ENCODE measurements at places on chromosomes 11 and 22.

- no peak for DNase-seq
These were observed 192.3 kb upstream of the CADM1 start for GRCh38 chr11:115696563-115696962.

DNA sequence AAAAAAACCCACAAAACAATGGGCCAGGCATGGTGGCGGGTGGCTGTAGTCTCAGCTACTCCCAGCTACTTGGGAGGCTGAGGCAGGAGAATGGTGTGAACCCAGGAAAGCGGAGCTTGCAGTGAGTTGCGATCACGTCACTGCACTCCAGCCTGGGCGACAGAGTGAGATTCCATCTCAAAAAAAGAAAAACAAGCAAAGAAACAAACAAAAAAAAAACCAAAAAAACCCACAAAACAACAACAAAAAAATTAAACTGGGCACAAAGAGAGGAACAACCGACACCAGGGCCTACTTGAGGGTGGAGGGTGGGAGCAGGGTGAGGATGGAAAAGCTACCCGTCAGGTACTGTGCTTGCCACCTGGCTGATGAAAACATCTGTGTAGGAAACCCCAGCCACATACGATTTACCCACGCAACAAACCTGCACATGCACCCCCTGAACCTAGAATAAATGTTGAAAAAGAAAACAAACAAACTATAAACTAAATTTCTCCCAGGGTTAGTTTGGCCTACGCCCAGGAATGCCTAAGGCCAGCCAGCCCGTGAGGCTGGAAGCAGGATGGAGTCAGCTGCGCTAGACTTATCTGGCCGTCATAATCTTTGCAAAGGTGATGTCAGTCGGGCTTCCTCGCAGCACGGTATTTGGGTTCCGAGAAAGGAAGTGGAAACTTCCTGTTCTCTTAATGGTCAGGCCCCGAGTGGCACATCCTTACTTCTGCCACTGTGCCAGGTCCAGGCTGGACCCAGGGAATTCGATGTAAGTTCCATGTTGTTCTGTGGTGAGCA, 21.9 kb upstream of the CYB5R3 start:
- no peak for DNase-seq

DNA sequence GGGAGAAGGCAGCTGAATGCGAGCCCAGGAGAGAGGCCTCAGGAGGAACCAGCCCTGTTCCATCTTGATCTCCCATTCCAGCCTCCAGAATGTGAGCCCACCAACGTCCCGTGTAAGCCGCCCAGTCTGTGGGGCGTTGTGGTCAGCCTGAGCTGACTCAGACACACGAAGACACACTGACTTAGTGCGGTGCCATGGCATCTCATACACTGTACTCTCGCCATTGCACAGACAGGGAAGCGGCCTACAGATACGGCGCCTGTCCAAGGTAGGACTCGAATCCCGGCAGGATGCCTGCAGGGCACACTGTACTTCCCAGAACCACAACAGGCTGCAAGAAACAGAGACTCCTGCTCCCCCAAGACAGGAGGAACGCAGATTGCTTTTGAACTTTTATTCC, 179.6 kb downstream of the CTTN start:
- DNase-seq: no peak

DNA sequence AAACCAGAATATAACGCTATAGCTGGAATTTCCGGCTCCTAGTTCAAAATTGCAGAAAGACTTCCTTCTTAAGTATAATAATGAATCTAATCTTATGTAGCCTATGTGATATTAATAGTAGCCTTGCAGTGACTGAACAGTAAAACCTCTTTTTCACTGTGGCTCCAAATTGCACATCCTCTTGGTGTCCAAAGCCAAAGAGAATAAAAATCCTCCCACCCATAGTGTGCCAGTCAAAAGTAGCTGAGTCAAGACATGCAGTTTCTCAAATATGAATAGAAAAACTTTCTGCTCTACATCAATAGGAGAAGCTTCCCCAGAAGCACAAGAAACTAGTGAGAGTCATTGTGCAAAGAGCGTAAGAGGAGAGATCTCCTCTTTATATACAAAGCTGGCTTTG, 76.0 kb upstream of the PICALM start:
- no peak for DNase-seq

DNA sequence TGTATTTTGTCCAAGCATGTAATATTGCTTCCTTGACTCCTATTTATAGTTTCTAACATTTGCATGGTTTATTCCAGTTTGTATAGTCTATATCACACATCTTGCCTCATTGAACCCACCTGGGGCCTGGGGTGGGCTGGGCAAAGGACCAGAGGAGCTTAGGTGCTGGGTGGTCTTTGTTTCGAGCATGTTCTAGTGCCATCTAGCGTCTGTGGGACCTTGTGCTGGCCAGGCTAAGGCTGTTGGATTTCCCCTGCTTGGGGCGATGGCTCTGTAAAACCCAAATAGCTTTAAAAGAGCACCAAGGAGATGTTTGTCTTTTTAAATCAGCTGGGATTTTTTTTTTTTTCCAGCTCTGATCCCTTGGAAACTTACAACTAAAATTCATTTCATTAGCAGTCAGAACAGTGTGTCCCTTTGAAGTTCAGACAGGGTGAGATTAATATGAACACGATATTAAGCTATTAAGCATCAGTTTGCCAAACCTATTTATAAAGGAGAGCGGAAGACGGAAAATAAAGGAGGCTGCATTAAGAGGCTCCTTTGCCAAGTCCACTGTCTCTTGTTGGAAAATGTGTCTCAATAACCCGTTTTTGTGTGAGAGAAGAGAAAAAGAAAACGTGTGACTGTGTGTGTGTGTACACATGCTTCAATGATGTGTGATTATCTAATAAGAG, 157.4 kb downstream of the COMMD9 start:
- no peak for DNase-seq

GRCh38 chr11:68831124-68831523, 10.6 kb downstream of the CPT1A start:
- no peak for DNase-seq

DNA sequence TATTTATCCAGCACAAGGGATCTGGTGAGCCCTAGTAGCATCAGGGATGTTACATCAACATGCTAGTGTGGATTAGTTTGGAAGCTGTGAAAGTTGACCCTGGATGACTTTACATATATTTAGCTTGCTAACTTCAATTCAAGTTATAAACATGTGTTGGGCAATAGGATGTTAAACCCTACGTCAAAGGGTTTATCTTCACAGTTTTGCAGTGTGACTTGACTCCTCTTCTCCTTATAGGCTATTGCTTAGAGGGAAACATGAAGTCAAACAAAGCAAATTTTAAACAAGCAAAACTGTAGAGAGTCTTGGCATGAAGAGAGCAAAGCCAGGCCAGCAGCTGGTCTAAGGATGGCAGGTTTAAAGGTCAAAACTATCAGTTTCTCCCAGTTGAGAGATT, 11.3 kb upstream of the CTSC start:
- no peak for DNase-seq

DNA sequence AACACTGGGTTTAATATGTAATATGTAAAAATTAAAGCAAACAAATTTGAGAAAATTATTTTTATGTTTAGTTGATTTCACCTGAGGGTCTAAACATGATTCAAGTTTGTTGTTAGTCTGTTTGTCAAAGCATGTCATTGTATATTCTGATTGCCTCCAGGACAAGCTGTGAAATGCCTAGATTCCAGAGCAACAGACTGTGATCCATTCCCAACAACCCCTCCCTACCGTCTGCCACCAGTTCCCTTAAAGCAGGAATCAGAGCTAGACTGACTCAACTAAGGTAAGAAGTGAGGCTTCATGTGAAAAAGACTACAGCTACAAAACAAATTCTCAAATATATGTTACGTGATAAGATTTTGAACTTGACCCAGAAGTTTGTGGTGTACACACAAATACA, 304.2 kb downstream of the RAB38 start:
- no peak for DNase-seq

DNA sequence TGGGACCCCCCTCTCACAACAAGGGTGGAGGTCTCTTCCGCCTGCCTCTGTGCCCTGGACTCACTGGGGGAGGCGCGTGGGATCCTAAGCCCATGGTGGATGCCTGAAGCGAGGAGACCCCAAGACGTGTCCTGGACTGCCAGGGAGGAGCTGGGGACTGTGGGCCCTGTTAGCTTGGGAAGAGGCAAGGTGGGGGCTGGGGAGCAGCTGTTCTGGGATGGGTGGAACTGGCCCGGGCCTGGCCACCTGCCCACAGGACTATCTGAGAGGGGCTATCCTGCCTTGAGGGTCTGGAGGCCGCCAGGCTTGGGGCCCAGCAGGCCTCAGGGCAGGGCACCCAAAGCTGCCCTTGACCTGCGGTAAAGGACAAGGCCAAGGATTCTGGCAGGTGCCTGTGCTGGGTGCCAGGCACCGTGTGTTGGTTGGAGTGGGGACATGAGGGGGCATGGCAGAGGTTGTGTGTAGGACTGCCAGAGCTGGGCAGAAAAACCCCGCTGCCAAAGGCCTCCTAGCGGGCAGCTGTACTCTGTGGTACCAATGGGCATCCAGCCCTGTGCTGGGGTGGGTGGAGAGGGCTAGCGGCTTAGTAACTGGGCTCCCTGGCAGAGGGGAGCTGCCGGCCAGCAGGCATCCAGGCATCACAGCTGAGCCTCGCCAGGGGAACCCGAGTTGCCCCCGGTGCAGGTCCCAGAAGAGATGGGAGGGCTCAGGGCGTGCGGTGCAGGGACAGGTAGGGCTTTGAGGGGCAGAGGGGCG, 670 bp downstream of the LSP1 start:
- no peak for DNase-seq

GRCh38 chr11:65972116-65972515, 10.6 kb downstream of the SART1 start:
- no peak for DNase-seq
